ENCODE measurements at places on chromosomes 16 and 17. TPM values are rescaled to one million over a fixed set of nuclear protein-coding genes. Genes with fewer than 3 reads are reported as not detected.

- H3K4me1 ChIP-seq: peaks cover 34% of the 10 kb centered on the region
- peak overlapping the region; percentile 90 for H3K27ac ChIP-seq
- H3K27me3 ChIP-seq: no peaks in the 10 kb centered on the region
- peak overlapping the region; percentile 95 for H3K4me3 ChIP-seq
Observed at GRCh38 chr16:48383009-48383876, 2.0 kb downstream of the SIAH1 start.

DNA sequence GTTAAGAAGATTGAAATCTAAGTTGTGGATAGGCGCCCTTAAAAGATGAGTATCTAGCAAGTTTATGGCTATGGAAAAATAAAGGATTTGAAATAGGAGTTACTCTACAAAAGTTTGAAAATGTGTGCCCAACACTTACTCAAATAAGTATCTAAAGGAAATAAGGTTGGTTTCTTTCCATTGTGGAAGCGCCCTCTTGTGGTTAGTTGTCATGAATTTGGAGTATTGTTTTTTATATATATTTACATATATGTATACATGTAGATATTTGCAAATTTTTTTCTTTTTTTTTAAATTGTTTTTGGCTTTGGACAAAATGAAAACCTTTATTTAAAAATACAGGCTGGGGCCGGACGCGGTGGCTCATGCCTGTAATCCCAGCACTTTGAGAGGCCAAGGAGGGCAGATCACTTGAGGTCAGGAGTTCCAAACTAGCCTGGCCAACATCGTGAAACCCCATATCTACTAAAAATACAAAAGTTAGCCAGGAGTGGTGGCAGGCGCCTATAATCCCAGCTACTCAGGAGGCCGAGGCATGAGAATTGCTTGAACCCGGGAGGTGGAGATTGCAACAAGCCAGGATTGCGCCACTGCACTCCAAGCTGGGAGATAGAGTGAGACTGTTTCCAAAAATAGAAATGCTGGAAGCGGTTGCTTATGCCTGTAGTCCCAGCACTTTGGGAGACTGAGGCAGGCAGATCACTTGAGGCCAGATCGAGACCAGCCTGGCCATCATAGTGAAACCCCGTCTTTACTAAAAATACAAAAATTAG is 24.0 kb upstream of the VPS4A start:
- no peak for DNase-seq
- no peaks in the 10 kb centered on the region for H3K36me3 ChIP-seq
- no peaks in the 10 kb centered on the region for H3K27me3 ChIP-seq
- H3K27ac ChIP-seq: no peak overlapping the region

DNA sequence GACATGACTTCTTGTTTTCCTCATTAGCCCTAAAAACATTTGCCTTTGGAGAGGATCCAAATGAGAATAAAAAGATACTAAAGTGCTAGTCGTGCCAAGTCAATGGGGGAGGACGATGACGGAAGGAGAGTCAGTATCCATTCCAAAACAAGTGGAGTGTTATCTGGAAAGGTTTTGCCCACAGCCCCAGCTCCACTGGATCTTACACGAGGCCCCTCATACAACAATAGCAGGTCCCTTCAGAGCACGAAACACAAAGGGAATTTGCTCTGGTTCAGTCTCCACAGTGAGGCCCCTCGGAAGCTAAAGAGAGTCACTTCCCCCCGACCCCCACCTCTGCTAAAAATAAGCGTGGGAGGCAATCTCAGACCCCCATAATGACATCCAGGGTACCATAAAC is 496.9 kb upstream of the ZFHX3 start:
- H3K27me3 ChIP-seq: peaks cover 48% of the 10 kb centered on the region
- H3K4me1 ChIP-seq: no peaks in the 10 kb centered on the region
- no peak overlapping the region for H3K4me3 ChIP-seq
- DNase-seq: no peak

DNA sequence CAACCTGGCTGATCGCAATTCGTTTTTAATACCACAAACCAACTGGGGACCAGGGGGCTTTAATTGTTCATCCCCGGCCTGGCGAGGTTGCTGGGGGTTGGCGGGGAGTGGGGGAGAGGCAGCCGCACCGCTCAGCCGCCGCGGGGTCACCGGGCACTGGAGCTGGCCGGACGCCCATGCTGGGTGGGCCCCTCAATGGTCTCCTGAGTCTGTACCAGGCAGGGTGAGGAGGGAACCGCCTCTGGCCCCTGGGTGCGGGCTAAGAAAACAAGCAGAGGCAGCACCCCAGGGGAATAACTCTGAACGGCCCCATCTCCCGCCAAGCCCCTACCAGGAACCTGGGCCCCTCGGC is 43.9 kb downstream of the ACTG1 start:
- no peaks in the 10 kb centered on the region for H3K4me1 ChIP-seq
- no peak overlapping the region for H3K4me3 ChIP-seq
- no peaks in the 10 kb centered on the region for H3K36me3 ChIP-seq
- no peak overlapping the region for H3K27ac ChIP-seq

GRCh38 chr16:56424791-56425438 is 430 bp downstream of the AMFR start:
- H3K4me3 ChIP-seq: peak overlapping the region; percentile 96
- no peaks in the 10 kb centered on the region for H3K27me3 ChIP-seq
- peaks cover 13% of the 10 kb centered on the region for H3K36me3 ChIP-seq
- H3K4me1 ChIP-seq: peaks cover 28% of the 10 kb centered on the region
- H3K27ac ChIP-seq: no peak overlapping the region
- no peak for DNase-seq

DNA sequence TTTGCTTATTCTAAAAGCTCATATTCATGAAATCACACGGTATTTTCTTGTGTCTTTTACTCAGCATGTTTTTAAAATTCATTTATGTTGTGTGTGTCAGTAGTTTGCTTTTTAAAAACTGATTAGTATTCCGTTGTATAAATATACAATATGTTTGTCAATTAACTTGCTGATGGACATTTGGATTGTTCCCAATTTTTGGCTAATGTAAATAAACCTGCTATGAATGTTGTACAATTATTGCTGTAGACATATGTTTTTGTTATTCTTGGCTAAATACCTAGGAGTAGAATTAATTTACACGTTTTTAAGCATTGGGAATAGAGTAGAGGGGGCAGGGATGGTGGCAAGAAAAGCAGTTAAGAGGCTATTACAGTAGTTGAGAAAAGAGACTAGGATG is 199.5 kb upstream of the CCL2 start:
- H3K4me1 ChIP-seq: no peaks in the 10 kb centered on the region
- peaks cover 2% of the 10 kb centered on the region for H3K27me3 ChIP-seq
- H3K36me3 ChIP-seq: no peaks in the 10 kb centered on the region
- DNase-seq: no peak
- no peak overlapping the region for H3K27ac ChIP-seq
- H3K4me3 ChIP-seq: no peak overlapping the region

IRF8 gene
- total RNA-seq: 30.8 TPM

GRCh38 chr17:57946798-57947358 is 8.3 kb downstream of the CUEDC1 start:
- peak overlapping the region; percentile 53 for H3K27ac ChIP-seq
- no peaks in the 10 kb centered on the region for H3K36me3 ChIP-seq
- peaks cover 58% of the 10 kb centered on the region for H3K27me3 ChIP-seq
- H3K4me3 ChIP-seq: peak overlapping the region; percentile 82
- peak; percentile 41 for DNase-seq
- H3K4me1 ChIP-seq: peaks cover 33% of the 10 kb centered on the region

ENPP7 gene
- 0.14 TPM for total RNA-seq

SKAP1 gene
- 96.0 TPM for total RNA-seq

DNA sequence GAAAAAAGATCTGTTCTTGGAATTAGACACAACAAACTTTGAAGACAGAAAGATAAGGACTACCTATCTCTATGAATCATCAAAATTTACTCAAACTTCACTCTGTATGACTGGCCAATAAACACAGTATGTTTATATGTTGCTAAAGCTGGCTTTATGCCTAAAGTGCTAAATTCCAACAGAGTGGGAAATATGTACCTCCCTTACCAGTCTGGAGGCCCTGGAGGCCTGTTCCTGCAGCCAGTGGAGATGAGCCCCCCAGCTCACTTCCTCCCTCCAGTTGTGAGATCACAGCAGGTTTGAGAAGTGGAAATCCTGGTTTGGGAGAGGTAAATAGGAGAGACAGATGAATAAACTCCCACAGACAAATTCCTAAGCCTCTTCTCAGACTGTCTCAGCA is 9.0 kb downstream of the ZNF23 start:
- H3K36me3 ChIP-seq: peaks cover 75% of the 10 kb centered on the region
- H3K4me3 ChIP-seq: no peak overlapping the region
- DNase-seq: no peak

LPCAT2 gene
- 1.4 TPM for total RNA-seq

GRCh38 chr16:56389554-56389953 is 35.8 kb downstream of the AMFR start:
- H3K36me3 ChIP-seq: peaks cover 64% of the 10 kb centered on the region
- peaks cover 4% of the 10 kb centered on the region for H3K4me1 ChIP-seq
- H3K4me3 ChIP-seq: no peak overlapping the region
- H3K27me3 ChIP-seq: no peaks in the 10 kb centered on the region

- peaks cover 6% of the 10 kb centered on the region for H3K4me1 ChIP-seq
- DNase-seq: no peak
- H3K27me3 ChIP-seq: no peaks in the 10 kb centered on the region
- no peak overlapping the region for H3K4me3 ChIP-seq
- H3K36me3 ChIP-seq: peaks cover 43% of the 10 kb centered on the region
Observed at GRCh38 chr17:77213778-77214132, 73.0 kb downstream of the SEC14L1 start.

All from activated naive CD8-positive, alpha-beta T cell treated with anti-CD3 and anti-CD28 coated beads, Interleukin-2, amount 10 ng/mL, durations not matched to agents 7 days and 5 days (primary cell).